CD4-positive, alpha-beta T cell treated with Interleukin-6 for 4 hours (primary cell): ENCODE measurements at places on chromosomes 11 and 22.

GRCh38 chr22:37517826-37518450 is 1.3 kb downstream of the CARD10 start:
- DNase-seq, result no peak

DNA sequence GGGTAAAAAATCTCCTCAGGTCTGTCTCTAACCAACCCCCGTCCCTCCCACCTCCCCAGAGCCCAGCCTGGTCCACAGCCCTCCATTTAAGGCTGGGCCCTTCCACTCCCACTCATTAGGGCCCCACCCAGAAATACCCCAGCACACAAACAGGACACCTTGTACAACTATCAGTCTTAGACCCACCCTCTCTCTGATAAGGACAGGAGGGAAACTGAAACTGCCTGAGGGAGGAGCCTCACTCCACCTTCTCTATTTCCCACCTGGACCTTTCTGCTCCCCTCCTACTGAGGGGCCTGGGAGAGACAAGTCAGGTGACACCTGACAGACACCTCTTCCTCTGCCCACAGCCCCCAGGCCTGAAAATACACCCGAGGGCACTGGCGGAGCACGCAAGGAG is 90.2 kb downstream of the PLEKHA7 start:
- no peak for DNase-seq

- DNase-seq, result no peak
Observed at GRCh38 chr11:3228445-3228829, 3.8 kb downstream of the MRGPRE start.

DNA sequence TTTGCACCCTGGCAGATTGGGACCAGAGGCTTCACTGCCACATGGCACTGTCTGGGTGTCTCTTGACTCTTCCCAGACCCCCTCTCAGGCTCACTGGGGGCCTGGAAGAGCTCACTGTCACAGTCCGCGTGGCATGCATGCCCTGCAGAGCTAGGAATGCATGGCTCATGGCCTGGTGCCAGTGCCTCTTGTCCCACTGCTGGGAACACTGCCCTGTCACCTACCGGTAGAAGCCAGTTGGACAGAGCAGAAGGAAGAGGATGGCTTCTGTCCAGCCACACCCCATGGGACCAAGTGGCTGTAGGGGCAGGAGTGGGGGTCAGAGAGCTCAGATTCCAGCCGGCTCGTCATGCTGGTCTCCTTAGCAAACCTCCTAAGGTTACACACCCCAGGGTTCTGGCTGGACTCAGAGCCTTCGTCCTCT is 29.7 kb downstream of the MB start:
- no peak for DNase-seq

DNA sequence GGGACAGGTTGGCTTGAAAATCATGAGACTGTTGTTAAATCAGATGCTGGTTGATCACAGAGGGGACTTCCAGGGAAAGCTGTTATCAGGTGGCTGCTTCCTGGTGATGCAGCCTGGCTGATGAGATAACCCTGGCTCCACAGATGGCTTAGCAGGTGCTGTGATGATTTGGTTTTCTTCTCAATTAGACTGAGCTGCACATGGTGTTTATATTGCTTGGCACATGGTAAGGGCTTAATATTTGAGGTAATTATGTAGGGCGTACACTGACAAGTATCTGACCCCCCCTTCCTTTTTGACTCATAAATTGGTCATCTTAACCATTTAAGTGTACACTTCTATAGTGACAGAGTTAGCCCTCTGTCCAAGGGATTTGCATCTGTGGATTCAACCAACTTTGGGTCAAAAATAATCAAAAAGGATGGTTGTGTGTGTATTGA is 7.0 kb downstream of the RPS3 start:
- no peak for DNase-seq
